Endothelial cell of umbilical vein (primary cell): ENCODE measurements at places on chromosomes 7 and 10. TPM values are rescaled to one million over a fixed set of nuclear protein-coding genes. Genes with fewer than 3 reads are reported as not detected.

GTF2IRD1 gene
- 24.2 and 24.7 TPM in 2 replicates for total RNA-seq

NODAL gene
- not detected in 2 replicates for total RNA-seq

CFAP69 gene
- 2.9 and 4.4 TPM in 2 replicates for total RNA-seq

TCF7L2 gene
- total RNA-seq = 21.8 and 22.1 TPM in 2 replicates

ANKMY2 gene
- 9.8 and 11.6 TPM in 2 replicates for total RNA-seq

EVX1 gene
- not detected in 2 replicates for total RNA-seq

WASHC2A gene
- 45.1 and 50.1 TPM in 2 replicates for total RNA-seq

WNT8B gene
- total RNA-seq = not detected in 2 replicates

MPP7 gene
- total RNA-seq = 0.73 and 1.0 TPM in 2 replicates

GRM3 gene
- not detected in 2 replicates for total RNA-seq

DDX21 gene
- total RNA-seq = 93.5 and 98.1 TPM in 2 replicates

ZNF804B gene
- total RNA-seq = not detected in 2 replicates

TLX1 gene
- not detected in 2 replicates for total RNA-seq

IRF5 gene
- 0.31 and 1.5 TPM in 2 replicates for total RNA-seq

PLEKHS1 gene
- total RNA-seq = not detected in 2 replicates

SH2D4B gene
- not detected in 2 replicates for total RNA-seq

JCAD gene
- total RNA-seq = 76.3 and 79.7 TPM in 2 replicates

PDZD7 gene
- total RNA-seq = 0.55 and 1.6 TPM in 2 replicates

CYP2C19 gene
- total RNA-seq = not detected in 2 replicates

VWA2 gene
- not detected in 2 replicates for total RNA-seq

ABCB4 gene
- total RNA-seq = 0.09 and 0.15 TPM in 2 replicates

TAX1BP1 gene
- 70.4 and 77.7 TPM in 2 replicates for total RNA-seq

GRM8 gene
- total RNA-seq = not detected in 2 replicates

CXCL12 gene
- total RNA-seq = 0.88 and 1.4 TPM in 2 replicates

OGDHL gene
- 0.58 and 1.0 TPM in 2 replicates for total RNA-seq

LRIT1 gene
- total RNA-seq = not detected in 2 replicates

NCF1 gene
- total RNA-seq = not detected in 2 replicates

GIMAP8 gene
- total RNA-seq = 67.5 and 71.8 TPM in 2 replicates

SAMD9L gene
- total RNA-seq = 10.5 and 14.9 TPM in 2 replicates

MSS51 gene
- 3.1 and 3.5 TPM in 2 replicates for total RNA-seq

HYCC1 gene
- 43.2 and 51.8 TPM in 2 replicates for total RNA-seq

SSC4D gene
- 0.39 and 0.46 TPM in 2 replicates for total RNA-seq

ADIRF gene
- 2.8 and 4.4 TPM in 2 replicates for total RNA-seq

HOXA11 gene
- total RNA-seq = 15.2 and 16.7 TPM in 2 replicates

GALNT11 gene
- 27.6 and 27.7 TPM in 2 replicates for total RNA-seq

LIPM gene
- total RNA-seq = not detected in 2 replicates

SRGN gene
- 433 and 450 TPM in 2 replicates for total RNA-seq

VPS26A gene
- 55.8 and 60.3 TPM in 2 replicates for total RNA-seq

GIMAP7 gene
- 42.4 and 51.1 TPM in 2 replicates for total RNA-seq

KLF14 gene
- total RNA-seq = not detected in 2 replicates

MSMB gene
- not detected in 2 replicates for total RNA-seq

MRC1 gene
- total RNA-seq = 0.12 and 0.13 TPM in 2 replicates

AOAH gene
- not detected in 2 replicates for total RNA-seq

VSTM2A gene
- not detected in 2 replicates for total RNA-seq

PIP gene
- total RNA-seq = not detected in 2 replicates

SPDYE11 gene
- not detected in 2 replicates for total RNA-seq

GHRHR gene
- total RNA-seq = not detected in 2 replicates

THSD7A gene
- 12.7 and 15.2 TPM in 2 replicates for total RNA-seq

CDCA7L gene
- 91.6 and 93.7 TPM in 2 replicates for total RNA-seq

CCL24 gene
- not detected in 2 replicates for total RNA-seq

REPIN1 gene
- 139 and 140 TPM in 2 replicates for total RNA-seq

VAX1 gene
- total RNA-seq = not detected in 2 replicates

PALD1 gene
- 62.1 and 73.3 TPM in 2 replicates for total RNA-seq

SMKR1 gene
- total RNA-seq = 0.64 TPM in 1 of 2 replicates, not detected in the other

ASZ1 gene
- total RNA-seq = not detected in 2 replicates

PLCE1 gene
- total RNA-seq = 0.04 and 0.05 TPM in 2 replicates

BTBD16 gene
- 0.78 TPM in 1 of 2 replicates, not detected in the other for total RNA-seq
